ENCODE measurements at places on chromosomes 13 and 19. TPM values are rescaled to one million over a fixed set of nuclear protein-coding genes. Genes with fewer than 3 reads are reported as not detected.

The MATK gene
- total RNA-seq = 18.3 TPM

The METTL21C gene
- not detected for total RNA-seq

The ARGLU1 gene
- total RNA-seq = 132 TPM

The NCR1 gene
- total RNA-seq = not detected

DNA sequence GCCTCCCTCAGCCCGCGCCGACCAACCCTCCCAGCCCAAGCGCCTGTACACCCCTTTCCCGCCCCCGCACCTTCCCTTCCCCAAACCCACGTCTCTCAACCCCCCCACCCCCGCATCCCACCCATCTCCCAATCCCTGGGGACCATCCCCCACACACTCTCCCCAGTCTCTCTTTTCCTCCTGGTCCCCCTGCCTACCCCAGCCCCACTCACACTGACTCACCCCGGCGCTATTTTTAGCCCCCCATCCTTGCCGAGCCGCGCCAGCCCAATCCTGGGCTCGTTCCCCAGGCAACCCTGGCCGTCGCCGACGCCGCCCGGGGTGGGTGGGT, 11.7 kb downstream of the CIC start:
- no peak for DNase-seq

DNA sequence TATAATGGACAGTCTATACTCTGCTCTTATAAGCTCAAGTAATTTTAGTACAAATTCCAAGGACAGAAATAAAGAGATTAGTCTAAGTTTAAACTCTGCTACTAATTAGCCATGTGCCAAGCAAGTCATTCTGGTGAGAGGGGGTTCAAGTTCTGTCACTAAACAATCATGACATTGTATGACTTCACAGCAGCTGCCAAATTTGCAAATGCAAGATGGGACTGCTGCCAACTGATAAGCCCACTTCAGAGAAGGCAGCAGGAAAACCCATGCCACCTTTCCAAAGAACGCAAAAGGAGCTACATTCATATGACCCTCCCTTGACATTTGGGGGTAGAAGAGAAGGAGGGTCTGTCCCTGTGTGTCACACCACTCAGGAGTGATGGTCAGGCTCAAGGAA, 60.7 kb upstream of the RFXAP start:
- DNase-seq = no peak

DNA sequence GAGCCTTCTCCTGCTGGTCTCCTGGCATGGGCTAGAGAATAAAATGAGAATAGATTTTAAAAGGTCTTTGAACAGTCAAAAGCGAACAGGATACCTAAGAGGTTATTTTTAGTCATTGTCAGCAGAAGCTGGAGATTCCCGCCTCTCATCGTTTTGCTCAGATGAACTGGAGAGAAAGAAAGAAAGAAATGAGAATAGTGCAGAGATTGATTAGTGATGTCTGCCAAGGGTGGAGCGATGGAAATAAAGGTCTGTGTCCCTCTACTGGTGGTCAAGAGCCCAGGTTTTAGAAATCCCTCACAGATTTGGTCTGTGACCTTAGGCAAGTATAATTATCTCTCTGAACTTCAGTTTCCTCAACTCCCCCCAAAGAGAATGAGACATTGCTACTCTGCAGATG, 5.3 kb downstream of the NCAN start:
- no peak for DNase-seq

GRCh38 chr13:95678967-95679366, 2.0 kb downstream of the DNAJC3 start:
- DNase-seq = no peak
